ENCODE measurements at places on chromosomes 6 and 20.

GRCh38 chr6:111605100-111605751 lies 452 bp downstream of the TRAF3IP2 start:
- DNase-seq, result peak; percentile 39

GRCh38 chr6:130324657-130325056 lies 41.2 kb upstream of the TMEM200A start:
- no peak for DNase-seq

DNA sequence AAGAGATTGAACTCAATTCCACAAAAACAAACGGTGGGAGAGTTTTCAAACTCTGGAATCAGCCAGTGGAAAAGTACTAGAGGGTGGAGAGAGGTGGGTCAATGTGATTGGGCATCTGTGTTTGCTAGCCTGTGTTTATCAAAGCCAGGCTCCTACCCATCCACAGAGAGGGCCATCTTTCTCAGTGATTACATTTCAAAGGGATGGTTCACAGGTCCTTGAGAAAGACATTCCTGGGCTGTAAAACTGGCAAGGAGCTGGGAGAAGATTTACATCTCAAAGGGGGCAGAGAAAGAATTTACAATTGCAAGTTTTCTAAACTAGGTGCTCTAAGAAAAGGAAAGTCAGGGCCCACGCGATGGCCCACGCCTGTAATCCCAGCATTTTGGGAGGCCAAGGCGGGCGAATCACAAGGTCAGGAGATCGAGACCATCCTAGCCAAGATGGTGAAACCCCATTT lies 146.8 kb upstream of the UST start:
- no peak for DNase-seq

- DNase-seq, result no peak
Observed at GRCh38 chr6:35757456-35758123, 18.8 kb upstream of the CLPSL2 start.

- no peak for DNase-seq
Observed at GRCh38 chr6:25181350-25181724, 97.8 kb upstream of the CARMIL1 start.

GRCh38 chr6:5423251-5423650 lies 161.9 kb downstream of the FARS2 start:
- DNase-seq, result no peak

DNA sequence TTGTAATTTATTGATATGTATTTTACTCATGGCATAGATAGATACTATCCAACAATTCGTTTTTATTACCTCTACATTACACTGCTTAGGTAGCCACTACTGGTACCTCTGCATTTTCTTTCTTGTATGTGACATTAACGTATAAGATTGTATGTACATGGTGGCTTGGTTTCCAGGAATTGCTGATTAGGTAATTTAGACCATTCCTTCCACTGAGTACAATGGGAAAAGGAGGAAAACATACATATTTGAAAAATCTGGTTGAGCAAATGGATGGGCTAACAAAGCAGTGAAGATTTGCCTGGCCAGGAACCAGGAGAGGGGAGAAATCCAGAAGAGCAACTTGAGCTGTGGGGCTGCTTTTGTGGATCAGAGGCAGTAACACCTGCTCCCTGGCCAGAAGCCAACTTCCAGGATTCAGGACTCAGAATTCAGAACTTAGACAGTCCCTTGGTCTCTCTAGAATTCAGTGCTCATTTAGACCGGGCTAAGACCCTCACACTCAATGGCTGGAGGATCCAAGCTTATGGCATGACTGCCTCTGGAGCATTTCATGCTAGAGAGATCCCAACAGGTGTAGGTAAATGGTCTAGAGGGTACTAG lies 17.9 kb upstream of the MICB start:
- DNase-seq, result no peak

DNA sequence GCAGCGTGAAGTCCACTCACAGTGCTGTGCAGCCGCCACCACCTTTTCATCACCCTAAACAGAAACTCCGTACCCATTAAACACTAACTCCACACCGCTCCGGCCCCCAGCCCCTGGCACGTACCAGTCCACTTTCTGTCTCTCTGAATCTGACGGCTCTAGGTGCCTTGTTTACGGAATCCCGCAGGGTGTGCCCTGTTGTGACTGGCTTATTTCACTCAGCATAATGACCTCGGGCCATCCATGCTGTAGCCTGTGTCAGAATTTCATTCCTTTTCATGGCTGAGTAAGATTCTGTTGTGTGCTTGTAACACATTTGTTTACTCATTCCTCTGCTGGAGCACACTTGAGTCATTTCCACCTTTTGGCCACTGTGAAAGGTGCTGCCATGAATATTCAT lies 18.0 kb downstream of the TCFL5 start:
- DNase-seq, result no peak

All from hippocampal formation (tissue), 2 donors.